ENCODE measurements at places on chromosomes 4 and X. TPM values are rescaled to one million over a fixed set of nuclear protein-coding genes. Genes with fewer than 3 reads are reported as not detected.

DNA sequence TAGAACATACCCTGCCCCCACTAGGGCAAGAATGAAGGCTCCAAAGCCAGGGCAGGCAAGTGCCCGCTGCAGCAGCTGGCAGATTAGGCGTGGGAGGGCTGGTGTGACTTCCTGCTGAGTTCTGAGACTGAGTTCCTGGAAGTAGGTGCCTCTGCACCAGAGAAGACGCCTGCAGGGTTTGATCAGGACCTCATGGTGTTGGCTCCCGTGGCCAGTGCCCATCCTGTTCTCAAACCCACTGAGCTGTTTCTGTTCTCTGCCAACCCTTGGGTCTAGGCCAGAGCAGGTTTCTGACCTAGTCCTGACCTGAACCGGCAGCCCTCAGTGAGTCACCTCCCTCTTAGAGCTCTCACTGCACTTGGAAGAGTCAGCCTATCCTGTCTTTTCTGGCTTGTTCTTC lies 220.7 kb downstream of the HS6ST2 start:
- DNase-seq, result no peak

DNA sequence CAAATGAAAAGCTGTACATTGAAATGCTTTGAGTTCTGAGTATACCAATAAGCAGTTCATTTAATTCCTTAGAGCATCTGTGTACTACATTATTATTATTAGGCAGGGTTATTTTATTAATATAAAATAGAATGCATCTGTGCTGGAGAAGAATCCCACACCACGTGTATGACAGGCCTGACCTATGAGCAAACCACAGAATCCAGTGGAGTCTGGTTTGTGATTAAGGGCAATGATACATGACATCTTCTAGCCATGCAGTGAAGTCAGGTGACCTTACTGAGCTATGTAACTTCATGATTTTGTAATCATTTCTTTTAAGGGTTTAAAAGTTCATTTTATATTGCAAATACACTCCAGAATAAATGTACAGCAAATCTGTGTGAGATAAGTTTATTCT lies 1165.0 kb upstream of the TENM3 start:
- peak; percentile 20 for DNase-seq

- DNase-seq, result no peak
Measured at GRCh38 chr4:175970072-175970471, 95.6 kb upstream of the WDR17 start.

DNA sequence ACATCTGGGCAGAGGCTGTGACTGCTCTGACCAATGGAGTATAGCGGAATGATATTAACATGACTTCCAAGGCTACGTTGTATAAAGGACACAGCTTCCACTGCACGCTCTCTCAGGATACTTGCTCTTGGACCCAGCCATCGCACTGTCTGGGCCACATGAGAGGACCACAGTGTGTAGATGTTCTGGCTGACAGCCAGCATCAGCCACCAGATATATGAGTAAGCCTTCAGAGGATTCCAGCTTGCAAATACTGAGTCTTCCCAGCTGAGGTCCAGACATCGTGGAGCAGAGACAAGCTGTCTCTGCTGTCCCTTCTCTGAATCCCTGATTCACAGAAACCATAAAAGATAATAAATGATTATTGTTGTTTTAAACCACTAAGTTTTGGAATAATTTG lies 146.8 kb upstream of the USP9X start:
- peak; percentile 46 for DNase-seq

DNA sequence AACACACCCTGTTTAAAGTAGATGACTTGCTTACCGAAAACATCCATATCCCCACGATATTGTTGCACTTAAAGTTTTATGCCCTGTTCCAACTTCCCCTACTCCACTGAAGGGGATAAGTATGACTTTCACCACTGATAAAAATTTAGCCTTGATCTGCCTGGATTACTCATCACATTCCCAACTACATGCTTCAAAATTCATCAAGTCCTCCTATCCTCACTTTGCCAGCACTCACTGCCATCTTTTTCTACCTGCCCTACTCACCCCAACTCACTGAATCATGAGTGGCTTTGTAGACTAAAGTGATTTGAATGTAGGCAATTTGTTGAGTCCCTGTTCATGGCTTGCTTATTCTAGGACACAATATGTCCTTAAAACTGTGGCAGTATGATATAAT lies 12.2 kb upstream of the GPRIN3 start:
- no peak for DNase-seq

- DNase-seq, result no peak
Measured at GRCh38 chr4:35541146-35541887, 703.0 kb downstream of the ARAP2 start.

DNA sequence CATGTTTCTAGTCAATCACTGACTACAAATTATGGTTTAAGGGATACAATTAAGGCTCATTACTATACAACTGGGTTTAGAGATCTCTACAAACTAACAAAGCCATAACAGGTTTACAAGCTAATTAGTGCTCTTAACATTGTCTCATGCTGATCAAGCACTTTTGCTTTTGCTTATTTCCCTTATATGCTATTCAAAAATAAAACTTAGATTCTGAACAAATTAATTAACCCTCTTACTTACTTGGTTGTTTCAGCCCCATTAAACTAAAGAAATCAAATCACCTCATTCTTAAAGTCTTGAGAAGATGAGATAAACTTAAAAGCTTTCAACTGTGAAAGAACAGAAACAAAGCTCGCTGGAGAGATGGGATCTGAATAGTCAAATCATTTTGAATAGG lies 2024.5 kb upstream of the ADGRL3 start:
- no peak for DNase-seq

The HTN3 gene
- not detected for polyA plus RNA-seq

The ANXA3 gene
- polyA plus RNA-seq, result 4.2 TPM

The HSD17B13 gene
- not detected for polyA plus RNA-seq

The PDHA1 gene
- 147 TPM for polyA plus RNA-seq

The MAOB gene
- 0.46 TPM for polyA plus RNA-seq

- DNase-seq, result no peak
Measured at GRCh38 chrX:338836-339400, 20.3 kb upstream of the GTPBP6 start.

The ASB12 gene
- not detected for polyA plus RNA-seq

DNA sequence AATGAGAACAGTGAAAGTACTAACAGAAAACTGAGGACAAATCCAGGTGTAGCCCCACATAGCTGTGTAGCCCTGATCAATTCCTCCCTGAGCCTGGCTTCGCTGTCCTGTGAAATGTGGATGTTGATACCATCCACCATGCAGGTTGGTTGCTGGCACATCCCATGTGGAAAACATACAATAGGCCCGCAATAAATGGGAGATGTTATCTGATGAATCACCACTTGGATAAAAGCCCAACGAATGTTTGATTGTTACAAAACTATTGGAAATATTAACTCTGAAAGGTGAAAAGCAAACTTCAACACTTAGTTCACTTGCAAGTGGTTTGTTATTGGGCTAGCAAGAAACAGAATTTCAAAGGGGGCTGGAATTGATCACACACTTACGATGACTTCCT lies 186.3 kb upstream of the FTHL17 start:
- no peak for DNase-seq

DNA sequence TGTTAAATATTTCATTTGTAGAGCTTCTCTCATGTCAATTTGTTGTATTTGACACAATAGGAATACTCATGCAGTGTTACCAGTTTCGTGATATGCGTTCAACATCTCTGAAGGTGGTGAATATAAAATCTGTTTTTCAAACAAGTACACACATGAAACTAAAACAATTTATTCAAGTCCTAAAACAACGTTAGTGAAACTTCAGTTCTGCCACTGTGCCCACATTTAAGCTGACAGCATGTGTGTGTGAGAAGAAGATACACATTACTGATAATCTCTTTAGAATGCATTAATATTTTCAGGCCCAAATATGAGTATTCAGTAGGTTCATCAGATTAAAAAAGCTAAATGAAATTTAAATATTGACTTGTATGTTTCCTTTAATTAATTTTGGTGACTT lies 21.7 kb downstream of the GAB1 start:
- no peak for DNase-seq

The LEF1 gene
- 0.93 TPM for polyA plus RNA-seq

DNA sequence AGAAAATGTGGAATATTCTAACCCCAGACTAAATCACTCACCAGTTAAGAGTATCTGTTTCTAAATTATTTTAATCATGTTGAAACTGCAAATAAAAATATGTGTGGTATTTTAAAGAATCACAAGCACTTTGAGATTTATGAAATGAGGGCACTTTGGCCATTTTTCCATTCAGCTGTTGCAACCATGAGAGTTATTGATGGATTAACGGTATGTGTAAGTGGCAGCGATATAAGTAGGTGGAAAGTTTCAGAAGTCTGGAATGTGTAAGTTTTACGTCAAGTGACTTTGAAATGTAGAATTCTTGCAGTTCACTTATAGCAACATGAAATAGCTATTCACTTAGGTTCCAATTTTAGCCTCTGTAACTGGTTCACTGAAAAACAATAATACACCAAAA lies 905.1 kb upstream of the SLIT2 start:
- no peak for DNase-seq

DNA sequence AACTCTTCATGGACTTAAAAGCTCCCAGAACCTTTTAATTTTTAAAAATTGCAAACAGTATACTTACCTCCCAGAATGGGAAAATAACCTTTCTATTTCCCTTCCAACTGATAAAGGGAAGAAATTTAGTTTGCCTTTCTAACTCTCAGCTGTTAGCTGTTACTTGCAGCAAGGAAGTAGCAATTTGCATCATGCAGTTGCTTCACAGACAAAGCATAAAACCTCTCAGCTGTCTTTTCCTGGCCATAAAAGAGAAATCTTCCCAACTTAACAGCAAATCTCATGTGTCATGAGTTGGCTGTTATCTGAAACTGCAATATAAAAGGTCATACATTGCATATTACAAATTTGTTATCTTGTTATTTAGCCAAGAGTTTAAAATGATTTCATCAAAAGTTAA lies 18.4 kb downstream of the C4orf17 start:
- DNase-seq, result no peak

DNA sequence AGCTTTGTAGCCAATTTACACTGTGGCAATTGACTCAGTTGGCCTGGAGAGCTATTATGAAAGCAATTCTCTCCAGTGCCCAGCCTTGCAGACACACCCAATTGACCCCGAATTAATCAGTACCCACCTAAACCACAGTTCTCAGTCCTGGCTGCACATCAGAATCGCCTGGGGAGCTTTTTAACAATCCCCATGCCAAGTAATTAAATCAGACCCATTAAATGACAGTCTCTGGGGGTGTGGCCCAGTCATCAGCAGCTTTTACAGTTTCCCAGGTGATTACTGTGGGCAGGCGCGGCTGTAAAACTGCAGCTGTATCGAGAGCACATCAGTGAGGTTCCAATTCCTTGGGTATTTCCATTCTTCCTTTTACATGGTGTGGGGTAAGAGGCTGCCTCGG lies 460.9 kb upstream of the FAT1 start:
- no peak for DNase-seq
